A172 (cell line): ENCODE measurements at places on chromosomes 4 and X. TPM values are rescaled to one million over a fixed set of nuclear protein-coding genes. Genes with fewer than 3 reads are reported as not detected.
A peak's percentile ranks its signal among the peaks of the same experiment; 100 is the strongest.

DNA sequence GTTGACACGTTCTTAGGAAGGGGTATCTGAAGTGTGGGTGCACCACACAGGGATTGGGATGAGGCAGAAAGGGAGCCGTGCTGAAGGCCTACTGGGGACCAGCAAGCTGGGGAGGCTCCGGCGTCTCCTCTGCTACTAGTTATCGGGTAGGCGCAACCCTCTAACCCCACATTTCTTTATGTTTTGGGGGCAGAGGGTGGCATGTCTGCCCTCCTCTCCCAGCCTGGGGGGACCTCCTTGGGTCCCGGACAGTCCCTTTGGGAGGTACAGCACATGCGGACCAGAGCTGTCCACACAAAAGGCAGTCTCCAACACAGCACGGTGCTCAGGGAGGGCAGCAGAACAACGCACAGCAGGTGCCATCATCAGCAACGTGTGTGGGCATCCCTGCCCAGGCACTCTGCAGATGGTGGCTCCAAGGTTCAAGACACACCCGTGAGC lies 33.2 kb downstream of the WDR1 start:
- no peak for DNase-seq

DNA sequence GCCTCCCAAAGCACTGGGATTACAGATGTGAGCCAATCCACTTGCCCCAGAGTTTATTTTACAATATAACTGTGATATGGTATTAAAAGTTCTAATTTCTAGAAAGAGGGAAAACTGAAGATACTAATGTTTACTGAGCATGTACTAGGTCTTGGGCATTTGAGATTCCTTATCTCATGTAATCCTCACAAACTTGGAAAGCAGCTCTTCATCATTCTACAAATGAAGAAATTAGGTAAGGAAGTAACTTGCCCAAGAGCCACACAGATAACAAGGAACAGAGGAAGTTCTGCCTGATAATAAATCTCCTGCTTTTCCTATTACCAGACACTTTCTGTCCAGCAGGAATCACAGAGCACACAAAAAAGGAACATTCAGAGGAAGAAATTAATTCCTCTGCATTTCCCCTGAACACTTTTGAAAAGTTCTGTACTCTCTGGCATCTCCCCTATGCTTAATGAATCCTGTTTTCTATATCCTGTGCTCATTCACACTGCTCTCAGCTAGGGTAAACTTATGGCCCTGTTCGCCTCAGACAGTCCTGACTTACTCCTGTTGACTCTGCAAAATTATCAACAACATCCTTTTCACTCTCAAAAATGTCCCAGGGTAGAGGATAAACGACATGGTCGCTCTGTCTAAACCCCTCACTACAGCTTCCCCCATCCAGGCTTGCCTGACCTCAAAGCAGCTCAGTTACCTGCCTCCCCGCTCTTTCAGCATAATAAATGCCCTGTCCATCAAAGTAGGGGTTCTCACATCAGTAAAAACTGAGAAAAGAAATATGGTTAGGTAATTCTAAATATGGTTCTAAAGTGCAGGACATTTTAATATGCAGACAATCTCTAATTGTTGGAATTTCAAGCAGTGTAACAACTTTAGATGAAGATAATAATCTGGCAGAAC lies 13.6 kb downstream of the SH3RF1 start:
- DNase-seq = no peak

- no peak for DNase-seq
Measured at GRCh38 chr4:19883841-19884240, 367.9 kb upstream of the SLIT2 start.

DNA sequence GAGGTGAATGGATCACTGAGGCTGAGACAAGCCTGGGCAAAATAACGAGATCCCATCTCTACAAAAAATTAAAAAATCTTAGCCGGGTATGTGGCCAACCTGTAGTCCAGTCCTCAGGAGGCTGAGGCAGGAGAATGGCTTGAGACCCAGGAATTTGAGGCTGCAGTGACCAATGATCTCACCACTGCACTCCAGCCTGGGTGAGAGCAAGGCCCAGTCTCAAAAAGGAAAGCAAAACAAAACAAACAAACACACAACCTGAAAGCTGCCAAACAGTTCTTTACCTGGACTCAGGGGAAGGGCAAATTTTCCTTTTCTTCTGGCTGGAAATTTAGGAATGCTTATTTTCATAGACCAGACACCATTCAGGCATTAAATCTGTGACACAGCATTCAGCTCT lies 163.1 kb upstream of the FAT1 start:
- no peak for DNase-seq

DNA sequence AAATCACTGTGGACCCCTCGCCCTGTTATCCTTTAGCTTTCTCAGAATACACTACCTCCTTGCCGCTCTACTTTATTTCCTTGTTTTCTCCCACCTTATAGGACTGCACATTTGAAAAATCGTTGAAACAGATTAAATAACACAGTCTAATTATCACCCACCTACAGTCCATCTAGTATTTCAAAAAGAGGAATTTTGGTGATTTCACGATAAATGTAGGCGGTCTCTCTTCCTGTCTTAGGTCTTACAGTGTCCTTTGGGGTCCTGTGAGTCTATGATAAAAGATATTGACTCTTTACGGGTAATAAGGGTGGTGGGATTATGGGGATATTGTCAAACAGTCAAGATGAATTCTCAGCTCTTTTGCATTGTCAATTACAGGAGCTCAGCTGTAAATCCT lies 2.4 kb upstream of the TBL1X start:
- DNase-seq = no peak

- DNase-seq = no peak
Measured at GRCh38 chrX:151695583-151696340, 504 bp downstream of the PRRG3 start.

- DNase-seq = no peak
Measured at GRCh38 chr4:152421576-152421975, 114.3 kb downstream of the FBXW7 start.

GRCh38 chr4:124015766-124016165 lies 619.2 kb downstream of the SPRY1 start:
- DNase-seq = no peak

GRCh38 chrX:96002431-96002830 lies 682.2 kb upstream of the DIAPH2 start:
- no peak for DNase-seq

DNA sequence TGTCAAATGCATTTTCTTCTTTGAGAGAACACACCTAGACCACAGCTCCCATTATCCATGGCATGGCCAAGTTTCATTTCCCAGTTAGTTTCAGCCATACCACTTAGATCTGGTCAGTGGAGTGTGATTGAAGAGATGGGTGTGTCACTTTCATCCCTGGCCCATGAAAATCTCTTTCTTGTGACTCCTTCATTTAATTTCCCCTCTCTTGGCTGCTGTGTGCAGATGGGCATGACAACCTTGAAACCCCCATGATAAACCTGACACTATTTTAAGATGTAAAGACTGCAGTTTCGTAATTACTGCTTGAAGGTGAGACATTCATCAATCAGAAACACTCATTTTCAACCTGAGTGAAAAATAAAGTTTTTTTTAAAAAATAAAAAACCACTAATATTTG lies 284.9 kb downstream of the IL15 start:
- DNase-seq = no peak

DNA sequence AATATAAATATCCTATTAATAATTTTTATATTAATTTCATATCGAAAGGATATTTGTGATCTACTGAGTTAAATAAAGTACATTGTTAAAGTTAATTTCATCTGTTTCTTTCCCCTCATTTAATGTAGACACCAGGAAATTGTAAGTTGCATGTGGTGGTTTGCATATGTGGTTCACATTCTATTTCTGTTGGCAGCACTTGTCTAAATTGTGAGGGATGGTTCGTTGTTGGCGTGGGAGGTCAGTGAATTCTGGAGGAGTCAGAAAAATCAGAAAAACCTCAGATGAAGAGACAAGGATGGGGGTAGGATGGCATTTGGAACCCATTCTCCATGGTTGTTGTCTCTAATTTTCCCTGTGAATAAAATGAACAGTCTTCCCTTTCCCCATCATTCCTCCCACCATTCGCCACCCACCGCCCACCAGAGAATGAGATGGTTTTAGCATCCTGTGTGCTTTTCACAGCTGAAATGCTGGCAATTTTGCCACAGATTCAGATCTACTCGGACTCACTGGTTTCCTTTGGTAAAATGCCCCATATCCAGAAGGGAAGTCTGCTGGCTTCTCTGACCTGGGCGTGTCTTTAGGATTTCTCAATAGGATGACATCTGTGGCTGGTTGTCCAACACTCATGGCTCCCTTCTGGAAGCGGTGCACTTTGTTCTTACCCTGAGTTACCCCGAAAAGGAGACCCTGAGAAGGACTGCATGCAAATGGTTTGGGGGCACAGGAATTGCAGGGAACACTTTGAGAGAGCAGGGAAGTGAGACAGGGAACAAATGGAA lies 52.3 kb downstream of the LGI2 start:
- no peak for DNase-seq

- no peak for DNase-seq
Measured at GRCh38 chr4:6427439-6428090, 44.8 kb downstream of the PPP2R2C start.

- DNase-seq = no peak
Measured at GRCh38 chr4:7147661-7148310, 44.6 kb upstream of the SORCS2 start.

DNA sequence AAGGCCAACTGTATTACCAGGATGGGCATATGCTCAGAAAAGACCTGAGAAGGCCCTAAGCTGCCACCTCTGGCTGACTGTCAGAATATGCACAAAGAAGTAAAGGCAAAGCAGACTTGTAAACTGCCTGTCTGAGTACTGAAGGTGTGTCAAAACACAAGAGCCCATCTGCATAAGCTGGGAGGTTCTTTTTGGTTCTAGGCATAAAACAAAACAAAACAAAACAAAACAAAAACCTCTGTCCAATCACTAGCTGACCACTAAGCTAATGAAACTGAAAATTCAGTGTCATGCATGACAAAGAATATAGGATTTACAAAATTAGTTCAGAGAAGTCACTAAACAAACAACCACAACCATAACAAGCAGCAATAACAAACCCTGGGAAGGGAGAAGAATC lies 20.6 kb downstream of the SH3D19 start:
- DNase-seq = no peak

DNA sequence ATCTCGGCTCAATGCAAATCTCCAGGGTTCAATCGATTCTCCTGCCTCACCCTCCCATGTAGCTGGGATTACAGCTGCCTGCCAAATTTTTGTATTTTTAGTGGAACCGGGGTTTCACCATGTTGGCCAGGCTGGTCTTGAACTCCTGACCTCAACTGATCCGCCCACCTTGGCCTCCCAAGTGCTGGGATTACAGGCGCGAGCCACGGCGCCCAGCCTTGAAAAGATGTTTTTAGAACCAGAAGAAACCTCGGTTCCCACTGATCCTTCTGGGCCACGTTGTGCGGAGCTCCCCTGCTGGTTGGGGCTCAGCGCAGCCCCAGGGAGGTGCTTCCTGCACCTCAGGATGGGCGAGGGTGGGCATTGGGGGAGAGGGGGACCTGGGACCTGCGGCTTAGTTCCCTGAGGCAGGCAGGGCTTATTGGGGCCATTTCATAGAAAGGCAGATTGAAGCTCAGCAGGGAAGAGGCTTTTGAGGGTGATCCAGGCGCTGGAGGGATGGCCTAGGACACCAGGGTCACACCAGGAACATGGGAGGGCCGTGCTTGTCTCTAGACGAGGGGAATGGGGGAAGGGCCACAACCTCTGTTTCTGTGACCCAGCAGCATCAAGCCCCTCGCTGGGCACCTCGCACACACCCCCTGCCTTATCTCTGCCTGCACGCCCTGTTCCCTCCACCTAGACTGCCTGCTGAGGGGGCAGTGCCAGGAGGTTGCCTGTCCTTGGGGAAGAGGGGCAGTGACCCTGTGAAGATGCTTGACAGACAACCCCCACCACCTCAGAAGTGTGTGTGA lies 6.3 kb upstream of the ADD1 start:
- DNase-seq = no peak

- no peak for DNase-seq
Measured at GRCh38 chr4:151951671-151952050, 190.9 kb upstream of the GATB start.

DNA sequence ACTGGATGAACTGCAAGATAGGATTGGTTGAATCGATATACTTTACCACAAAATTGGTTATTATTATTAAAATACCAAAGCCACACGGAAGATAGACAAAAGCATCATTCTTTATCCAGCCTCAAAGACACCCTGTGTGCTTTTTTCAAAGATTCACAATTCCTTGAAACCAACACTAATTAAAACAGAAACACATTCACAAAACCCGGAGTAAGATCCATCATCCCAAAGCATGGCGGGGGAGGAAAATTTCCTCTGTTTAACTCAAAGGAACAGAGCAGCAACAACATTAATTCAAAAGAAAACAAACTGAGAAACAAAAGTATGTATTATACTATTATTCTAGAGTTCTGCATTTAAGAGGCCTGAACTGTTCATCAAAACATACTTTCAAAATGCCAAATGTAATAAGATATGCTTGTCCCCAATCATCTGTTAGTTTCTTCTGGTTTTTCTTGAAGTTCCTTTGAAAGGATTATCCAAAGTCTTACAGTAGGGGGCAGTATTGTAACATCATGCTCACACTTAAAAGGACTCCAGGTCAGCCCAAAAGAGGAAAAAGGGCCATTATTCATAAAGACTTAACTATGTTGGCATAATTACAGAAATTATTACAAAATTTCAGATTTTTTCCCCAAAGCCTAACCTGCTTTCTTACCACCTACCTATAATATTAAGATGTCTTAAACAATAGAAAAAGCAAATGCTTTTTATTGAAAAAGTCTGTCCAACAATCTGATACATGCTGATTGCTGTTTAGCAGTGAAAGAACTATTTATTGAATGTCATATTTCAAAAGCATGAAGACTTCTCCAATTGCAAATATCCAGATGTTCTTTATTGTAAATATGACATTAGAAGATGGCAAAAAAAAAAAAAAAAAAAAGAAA lies 168.7 kb downstream of the SCFD2 start:
- peak; percentile 59 for DNase-seq

DNA sequence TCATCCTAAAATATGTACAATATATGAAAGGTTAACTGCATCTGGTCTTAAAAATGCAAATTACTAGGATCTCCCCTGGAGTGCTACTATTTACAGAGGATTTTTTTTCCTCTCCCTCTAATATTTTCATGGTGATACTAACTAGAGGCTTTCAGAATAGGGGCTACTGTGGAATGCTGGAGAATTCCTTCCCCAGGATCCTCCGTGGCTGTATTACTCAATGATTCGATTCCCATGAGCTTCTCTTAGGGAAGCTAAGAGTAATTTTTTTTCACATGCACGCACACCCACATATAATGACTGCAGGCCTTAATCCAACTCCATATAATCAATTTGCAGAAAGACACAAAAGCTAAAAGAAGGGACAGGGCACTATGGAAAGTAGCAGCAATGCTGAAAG lies 184.7 kb downstream of the ARHGAP6 start:
- no peak for DNase-seq

DNA sequence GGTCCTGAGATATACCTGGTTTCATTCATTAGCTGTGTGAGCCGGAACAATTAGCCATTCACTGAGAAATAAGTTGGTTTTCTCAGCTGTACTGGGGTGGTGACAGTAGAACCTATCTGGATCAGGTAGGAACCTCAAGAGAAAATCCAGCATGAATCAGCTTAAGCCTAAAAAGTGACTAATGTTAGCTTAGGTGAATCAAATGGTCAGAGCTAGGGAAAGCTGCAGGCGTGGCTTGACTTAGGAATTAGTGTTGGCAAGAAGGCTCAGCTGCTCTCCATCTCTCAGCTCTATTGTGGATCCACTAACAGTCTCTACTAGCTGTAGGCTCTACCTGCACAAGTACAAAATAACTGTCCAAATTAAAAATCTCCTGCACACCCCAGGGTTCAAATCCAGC lies 1025.5 kb downstream of the RAB28 start:
- DNase-seq = no peak

The GAB1 gene
- total RNA-seq = 6.0 and 13.1 TPM in 2 replicates

The AMOT gene
- total RNA-seq = 1.7 and 3.2 TPM in 2 replicates

The VGLL1 gene
- total RNA-seq = not detected in 2 replicates

The SLC9B1 gene
- 0.10 and 0.43 TPM in 2 replicates for total RNA-seq

The MGAT4D gene
- not detected in 2 replicates for total RNA-seq

The TMEM192 gene
- total RNA-seq = 20.2 and 24.8 TPM in 2 replicates
